H9 (cell line): ENCODE measurements at places on chromosomes 1 and 21.

GRCh38 chr1:177315261-177315660 lies 144.5 kb downstream of the BRINP2 start:
- no peak for DNase-seq

- DNase-seq, result no peak
Measured at GRCh38 chr1:55012661-55013060, 13.9 kb downstream of the BSND start.

GRCh38 chr1:111621050-111621449 lies 1.5 kb downstream of the RAP1A start:
- DNase-seq, result no peak

DNA sequence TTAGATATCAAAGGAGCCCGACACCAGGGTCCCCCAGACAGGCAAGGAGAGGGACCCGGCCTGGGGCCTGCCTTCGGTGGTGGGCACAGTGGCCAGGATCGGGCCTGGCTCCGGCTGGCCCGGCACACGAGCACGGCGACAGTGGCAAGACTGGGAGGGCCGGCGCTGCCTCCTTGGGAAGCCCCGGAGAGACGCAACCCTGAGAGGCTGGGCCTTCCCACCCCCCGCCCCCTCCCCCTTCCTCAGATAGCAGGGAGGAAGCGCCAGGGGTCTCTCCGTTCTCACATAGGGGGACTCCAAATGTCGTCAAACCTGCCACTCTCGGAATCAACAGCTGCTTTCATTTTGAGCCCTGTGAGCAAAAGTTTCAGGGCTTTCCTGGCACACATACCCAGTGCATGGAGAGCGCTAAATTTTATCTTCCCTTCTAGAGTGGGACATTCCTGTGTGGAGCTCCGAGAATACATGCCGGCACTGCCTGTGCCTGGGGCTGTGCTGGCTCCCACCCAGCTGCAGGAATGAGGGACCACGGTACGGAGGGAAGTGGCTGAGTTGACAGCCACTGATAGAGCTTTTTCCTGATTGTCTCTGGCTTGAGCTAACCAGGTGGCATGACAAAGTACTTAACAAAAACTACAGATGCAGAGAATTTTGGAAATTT lies 62.4 kb downstream of the CD247 start:
- DNase-seq, result peak; percentile 65

GRCh38 chr1:217136895-217137205 lies 413.6 kb upstream of the ESRRG start:
- peak; percentile 43 for DNase-seq

GRCh38 chr1:168751195-168751650 lies 22.2 kb upstream of the DPT start:
- no peak for DNase-seq

DNA sequence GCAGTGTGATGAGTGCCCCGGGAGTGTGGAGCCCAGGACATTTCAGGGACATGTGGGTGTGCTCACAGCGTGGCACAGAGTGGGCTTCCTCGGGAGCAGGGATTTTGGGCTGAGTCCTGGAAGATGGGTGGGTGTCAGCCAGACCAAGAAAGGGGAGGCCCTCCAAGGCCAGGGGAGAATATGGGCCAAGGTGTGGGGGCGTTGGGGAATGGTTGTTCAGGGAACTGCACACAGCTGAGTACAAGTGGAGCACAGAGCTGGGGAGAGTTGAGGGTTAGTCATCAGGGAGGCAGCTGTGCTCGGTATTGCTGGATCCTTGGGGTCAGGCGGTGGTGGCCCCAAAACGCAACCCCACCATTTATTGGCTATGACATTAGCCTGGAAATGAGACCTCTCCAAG lies 5.5 kb downstream of the POGK start:
- DNase-seq, result no peak

DNA sequence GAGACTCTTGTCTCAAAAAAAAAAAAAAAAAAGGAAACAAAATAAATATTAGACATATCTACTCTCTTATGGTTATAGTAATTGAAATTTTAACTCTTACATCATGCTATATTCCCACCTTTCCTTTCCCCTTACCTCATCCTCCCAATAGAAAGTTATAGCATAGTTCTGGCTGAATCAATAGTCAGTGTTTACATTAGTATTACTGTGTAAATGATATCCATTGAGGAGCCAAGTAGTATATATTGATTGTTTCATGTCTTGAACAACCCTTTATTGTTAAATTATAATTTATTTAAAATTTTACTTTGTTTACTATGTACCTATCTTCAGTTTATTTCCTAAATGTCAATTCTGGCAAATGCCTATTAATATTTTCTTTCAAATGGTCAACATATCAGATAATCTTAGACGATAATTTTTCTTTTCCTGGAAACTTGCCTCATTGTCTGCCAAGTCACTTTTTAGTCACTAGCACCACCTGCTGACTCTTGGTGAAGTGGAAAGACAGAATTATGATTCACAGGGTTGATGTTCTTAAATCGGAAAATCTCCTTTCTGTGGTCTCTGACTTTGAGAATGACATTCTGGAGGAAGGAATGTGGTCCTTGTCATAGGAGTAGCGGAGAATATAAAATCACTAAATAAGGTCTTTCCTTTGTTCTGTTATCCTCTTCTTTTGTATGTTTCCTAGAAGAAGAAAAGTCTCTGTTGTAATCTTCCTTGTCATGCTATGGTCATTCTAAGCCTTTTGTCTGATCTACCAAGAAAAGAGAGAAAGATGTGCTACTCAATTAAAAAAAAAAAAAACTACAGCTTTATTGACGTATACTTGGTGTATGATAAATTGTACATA lies 8.6 kb downstream of the HJV start:
- no peak for DNase-seq

DNA sequence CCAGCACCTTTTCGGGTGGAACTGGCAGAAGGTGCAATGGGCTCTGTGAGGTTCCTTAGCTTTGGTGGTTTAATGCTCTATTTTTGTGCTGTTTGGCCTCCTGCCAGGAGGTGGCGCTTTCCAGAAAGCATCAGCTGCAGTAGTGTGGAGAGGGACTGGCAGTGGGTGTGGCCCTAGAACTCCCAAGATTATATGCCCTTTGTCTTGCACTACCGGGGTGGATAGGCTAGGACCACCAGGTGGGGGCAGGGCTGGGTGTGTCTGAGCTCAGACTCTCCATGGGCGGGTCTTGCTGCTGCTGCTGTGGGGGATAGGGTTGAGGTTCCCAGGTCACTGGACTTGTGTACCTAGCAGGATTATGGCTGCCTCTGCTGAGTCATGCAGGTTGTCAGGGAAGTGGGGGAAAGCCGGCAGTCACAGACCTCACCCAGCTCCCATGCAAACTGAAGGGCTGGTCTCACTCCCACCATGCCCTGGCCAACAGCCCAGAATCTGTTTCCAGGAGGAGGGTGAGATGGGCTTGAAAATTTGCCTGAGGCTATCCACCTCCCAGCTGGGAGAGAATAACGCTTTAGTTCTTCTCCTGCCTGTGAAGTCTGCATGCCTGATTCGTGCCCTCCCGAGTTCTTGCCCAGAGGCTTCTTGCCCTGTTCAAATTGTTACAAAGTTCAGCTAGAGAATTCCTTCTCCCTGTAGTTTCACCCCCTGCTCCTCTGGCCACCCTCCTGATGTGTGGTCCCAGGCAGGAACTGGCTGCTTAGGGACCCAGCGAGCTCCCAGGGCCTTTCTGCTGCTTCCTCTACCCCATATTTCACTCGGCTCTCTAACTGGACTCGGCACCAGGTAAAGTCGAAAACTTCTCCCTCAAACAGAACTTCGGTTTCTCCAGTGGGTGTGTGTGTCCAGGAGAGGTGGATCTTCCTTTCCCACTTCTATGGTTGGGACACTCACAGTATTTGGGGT lies 76.5 kb upstream of the BTG3 start:
- DNase-seq, result peak; percentile 52

GRCh38 chr1:226446094-226446493 lies 38.2 kb upstream of the PARP1 start:
- DNase-seq, result no peak

DNA sequence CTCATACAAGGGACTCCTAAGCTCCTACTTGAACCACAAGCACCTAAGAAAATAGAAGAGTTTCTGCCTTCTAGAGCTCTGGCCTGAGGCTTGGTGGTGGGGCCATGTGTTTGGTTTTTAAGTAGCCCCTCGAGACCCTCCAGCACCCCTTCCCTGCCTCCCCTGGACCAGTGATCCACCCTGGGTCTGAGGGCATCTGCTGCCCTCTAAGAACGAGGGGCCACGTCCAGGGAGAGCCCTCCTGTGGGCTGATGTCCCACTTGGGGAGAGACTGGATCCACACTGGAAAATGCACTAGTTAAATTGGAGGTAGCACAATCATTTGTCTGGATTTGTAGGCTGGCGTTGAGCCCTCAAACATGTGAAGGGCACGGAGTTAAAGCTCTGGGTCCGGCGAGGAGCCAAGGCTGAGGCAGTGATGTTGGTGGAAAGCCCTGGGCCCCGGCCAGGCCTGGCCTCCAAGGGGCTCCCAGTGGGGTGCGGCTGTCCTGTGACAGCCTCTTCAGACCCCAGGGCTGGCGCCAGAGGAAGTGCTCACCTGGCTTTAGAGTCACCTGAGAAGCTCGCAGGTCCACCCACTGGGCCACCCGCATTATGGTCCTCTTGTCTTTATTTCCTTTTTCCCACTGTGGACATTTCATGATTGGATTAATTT lies 65.2 kb downstream of the SLC37A1 start:
- no peak for DNase-seq

- peak; percentile 79 for DNase-seq
Measured at GRCh38 chr1:186605762-186606350, 74.4 kb downstream of the PTGS2 start.

DNA sequence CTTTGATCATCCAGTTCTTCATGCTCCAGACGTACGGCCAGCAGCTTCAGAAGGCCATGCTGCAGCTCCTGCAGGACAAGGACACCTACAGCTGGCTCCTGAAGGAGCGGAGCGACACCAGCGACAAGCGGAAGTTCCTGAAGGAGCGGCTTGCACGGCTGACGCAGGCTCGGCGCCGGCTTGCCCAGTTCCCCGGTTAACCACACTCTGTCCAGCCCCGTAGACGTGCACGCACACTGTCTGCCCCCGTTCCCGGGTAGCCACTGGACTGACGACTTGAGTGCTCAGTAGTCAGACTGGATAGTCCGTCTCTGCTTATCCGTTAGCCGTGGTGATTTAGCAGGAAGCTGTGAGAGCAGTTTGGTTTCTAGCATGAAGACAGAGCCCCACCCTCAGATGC lies 32.5 kb downstream of the MX1 start:
- DNase-seq, result no peak

- no peak for DNase-seq
Measured at GRCh38 chr1:44348061-44348485, 7.0 kb downstream of the ERI3 start.

GRCh38 chr1:202076050-202076511 lies 46.6 kb upstream of the GPR37L1 start:
- DNase-seq, result no peak

DNA sequence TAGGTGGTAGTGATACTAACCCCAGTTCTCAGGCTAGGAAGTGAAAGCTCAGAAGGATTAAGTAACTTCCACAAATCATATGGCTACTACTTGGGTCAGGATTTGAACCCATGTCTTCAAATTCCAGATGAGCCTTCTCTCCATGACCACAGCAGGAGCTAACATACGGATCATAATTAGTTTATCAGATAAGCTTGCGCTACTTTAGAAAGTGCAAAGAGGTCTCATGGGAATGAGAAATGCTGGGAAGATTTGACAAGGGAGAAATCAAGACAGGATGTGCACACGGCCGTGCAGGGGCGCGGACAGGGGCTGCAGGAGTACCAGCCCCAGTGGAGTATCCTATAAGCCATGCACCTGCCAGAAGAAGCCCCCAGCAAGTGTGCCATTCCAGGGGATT lies 5.2 kb downstream of the PLEKHA6 start:
- no peak for DNase-seq

DNA sequence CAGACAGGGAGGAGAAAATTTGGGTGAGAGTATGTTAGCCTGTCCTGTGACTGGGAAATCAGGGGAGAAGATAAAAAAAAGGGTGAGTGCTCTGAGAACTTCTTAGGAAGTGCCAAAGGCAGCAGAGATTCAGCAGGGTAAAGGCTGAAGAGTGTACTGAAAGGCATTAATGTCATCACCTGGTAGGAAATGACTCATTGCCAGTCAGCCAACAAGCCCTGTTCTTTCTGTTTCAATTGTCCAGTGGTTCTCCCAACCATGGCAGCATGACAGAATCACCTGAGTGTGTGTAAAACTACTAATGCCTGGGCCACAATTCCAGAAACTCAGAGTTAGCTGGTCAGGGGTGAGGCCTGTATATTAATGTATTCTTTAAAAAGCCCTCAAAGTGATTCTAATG lies 83.5 kb downstream of the INTS7 start:
- DNase-seq, result no peak

DNA sequence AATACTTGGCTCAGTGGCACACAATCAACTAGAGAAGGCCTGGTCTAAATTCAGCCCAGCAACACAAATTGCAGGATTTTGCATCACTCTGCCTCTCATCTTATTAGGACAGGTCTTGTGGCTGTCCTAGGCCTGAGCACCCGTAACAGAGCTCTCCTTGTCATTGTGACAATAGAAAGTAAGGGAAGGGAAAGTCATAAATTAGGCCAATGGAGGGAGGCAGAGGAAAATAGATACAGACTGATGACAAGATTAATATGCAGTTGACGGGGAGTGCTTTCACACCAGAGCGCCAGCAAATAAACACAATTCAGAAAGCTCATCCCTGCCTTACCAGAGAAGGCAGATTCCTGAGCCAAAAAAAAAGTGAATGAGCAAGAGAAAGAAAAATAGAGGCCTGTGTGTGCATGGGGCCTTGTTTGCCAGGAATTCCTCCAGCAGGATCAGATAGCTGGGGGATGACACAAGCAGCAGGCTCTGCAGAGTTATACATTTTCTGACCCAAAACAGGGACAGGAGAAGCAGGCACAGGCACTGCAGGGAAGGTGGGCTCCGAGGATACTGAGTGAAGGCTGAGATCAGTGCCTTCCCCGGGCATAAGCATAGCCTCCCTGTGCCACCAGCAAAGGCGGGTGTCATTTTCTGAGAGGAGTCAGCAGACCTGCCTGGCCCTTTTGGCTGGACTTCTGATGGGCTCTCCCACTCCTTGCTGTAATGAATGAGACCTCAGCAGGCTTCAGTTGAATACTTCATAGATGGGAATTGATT lies 110.0 kb upstream of the SPAG17 start:
- no peak for DNase-seq

GRCh38 chr1:36471830-36472641 lies 7.9 kb upstream of the MRPS15 start:
- DNase-seq, result no peak

GRCh38 chr1:111629190-111629954 lies 9.8 kb downstream of the RAP1A start:
- DNase-seq, result no peak

DNA sequence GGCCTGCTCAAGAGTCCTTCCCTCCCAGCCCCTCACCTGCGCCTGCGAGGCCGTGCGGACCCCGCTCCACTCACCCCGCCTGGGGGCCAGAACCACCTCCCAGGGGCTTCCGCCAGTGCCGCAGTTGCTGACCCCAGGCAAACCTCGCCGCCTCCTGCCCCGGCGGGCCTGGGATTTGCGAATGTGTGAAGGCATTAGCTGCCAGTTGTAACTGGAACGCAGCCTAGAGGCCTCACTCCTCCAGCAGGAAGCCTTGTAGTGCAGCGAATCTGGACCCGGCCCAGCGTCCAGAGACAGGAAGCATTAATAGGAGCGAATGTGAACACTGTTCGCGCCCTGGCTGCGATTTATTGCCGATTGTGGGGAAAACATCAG lies 140.9 kb upstream of the ARHGEF16 start:
- DNase-seq, result peak; percentile 46
